Stimulated activated CD8-positive, alpha-beta memory T cell treated with anti-CD3 and anti-CD28 coated beads, Interleukin-4, amount 100 ng/mL, for 1 hour (primary cell): ENCODE measurements at places on chromosomes 12 and 14.

GRCh38 chr12:67091204-67091603, 178.0 kb upstream of the CAND1 start:
- no peak for DNase-seq

DNA sequence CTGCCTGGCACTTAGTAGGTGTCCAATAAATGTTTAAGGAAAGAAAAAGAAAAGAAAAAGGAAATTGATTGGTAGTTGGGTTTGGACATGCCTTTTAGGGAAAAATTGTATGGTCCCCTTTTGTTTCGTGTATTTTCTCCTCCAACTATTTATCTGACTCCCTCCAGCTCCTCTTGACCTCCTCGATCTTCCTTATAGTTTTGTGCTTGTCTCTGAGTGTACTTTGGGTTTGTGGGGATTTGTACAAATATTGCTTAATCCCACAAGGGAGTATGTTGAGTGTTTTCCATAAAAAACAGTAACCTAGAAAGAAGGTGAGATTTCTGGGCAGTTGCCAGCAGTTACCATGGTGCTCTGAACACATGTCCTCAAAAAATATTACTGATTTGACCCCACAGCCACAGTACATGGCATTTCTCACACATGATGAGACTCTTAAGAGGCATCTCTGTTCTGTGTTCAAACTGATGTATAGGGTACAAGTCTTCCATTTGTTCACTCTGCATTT, 15.7 kb downstream of the PLEKHG7 start:
- no peak for DNase-seq

- DNase-seq = no peak
Measured at GRCh38 chr14:77022236-77022852, 6.2 kb downstream of the IRF2BPL start.

DNA sequence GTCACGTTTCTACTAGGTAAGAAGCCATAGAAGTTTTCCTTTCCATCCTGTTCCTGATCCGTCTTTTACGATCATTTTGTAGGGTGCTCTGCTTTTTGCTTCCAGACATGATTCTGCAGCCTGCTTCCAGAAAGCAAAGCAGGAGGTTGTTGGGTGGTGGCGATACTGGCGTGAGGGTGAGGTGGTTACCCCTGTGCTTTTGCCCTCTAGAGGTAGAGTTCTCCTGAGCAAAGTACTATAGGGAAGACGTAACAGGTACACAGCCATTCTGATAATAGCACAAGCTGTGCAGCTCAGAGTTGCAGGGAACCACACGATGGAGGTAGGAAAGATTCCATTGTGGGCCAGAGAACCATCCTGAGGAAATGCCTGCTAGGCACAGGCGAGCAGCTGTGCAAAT, 186.0 kb downstream of the PAH start:
- no peak for DNase-seq

DNA sequence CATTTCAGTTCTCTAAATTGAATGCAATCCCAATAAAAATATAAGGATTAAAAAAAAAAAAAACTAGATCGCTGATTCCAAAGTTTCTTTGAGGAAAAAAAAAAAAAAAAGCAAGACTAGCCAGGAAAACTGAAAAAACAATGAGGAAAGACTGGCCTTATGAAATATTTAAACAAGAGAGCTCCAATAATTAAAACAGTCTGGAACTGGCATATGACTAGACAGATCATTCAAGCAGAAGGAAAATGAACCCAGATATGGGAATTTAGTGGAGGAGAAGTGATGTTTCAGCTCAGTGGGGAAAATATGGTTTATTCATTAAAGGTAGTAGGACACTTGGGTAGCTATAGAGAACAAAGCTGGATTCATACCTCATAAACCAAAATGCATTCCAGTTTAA, 42.0 kb upstream of the TBC1D15 start:
- no peak for DNase-seq

GRCh38 chr14:105390849-105391500, 7.4 kb upstream of the TEX22 start:
- DNase-seq = no peak

DNA sequence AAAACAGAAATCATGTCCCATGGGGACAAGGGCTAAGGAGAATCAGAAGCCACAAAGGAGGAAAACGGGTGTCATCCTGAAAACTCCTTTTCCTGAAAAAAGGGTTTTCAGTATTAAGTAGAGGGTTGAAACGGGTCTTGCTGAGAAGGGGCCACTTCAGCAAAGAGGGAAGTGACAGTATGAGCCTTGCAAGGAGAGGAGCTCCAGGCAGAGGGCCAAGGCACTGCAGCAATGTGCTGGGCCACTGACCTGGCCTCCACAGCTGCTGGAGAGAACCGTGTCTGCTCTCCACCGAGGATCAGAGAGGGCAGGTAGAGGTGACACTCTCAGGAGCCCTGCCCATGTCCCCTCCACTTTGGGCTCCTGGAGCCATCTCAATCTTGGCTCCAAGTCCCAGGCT, 103.3 kb downstream of the NCOR2 start:
- DNase-seq = no peak

- no peak for DNase-seq
Measured at GRCh38 chr12:79283364-79283763, 407.4 kb downstream of the PAWR start.

DNA sequence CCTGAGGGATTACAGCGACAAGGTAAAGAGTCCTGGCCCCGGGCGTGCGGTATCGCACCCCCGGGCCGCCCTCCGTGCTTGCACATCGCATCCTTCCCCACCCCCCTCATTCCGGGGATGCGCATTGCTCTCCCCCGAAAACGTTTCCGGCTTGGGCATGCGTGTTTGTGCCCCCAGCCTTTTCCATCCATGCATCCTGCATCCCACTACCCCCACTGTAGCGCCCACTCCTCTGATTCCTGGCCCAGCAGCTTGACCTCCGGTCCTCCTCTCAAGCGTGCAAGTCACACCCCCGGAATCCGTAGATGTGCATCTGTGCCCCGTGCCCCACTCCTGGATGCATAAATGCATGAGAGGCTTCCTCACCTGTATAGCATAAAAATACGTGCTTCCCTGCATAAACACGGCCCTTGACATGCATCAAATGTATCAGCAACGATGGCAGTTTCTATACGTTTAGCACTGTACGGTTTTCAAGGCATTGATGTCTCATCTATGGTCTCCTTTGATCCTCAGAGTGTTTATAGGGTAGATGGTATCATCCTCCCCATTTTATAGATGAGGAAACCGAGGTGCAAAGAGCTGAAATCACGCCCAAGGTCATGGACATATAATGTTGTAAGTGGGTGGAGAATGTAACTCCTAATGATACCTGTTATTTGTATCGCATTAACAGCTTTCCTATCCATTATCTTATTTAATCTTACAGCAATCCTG, 484 bp downstream of the RIC8B start:
- no peak for DNase-seq

GRCh38 chr12:84172823-84173424, 739.7 kb downstream of the SLC6A15 start:
- DNase-seq = no peak

- DNase-seq = no peak
Measured at GRCh38 chr12:117277875-117278274, 83.6 kb downstream of the NOS1 start.

DNA sequence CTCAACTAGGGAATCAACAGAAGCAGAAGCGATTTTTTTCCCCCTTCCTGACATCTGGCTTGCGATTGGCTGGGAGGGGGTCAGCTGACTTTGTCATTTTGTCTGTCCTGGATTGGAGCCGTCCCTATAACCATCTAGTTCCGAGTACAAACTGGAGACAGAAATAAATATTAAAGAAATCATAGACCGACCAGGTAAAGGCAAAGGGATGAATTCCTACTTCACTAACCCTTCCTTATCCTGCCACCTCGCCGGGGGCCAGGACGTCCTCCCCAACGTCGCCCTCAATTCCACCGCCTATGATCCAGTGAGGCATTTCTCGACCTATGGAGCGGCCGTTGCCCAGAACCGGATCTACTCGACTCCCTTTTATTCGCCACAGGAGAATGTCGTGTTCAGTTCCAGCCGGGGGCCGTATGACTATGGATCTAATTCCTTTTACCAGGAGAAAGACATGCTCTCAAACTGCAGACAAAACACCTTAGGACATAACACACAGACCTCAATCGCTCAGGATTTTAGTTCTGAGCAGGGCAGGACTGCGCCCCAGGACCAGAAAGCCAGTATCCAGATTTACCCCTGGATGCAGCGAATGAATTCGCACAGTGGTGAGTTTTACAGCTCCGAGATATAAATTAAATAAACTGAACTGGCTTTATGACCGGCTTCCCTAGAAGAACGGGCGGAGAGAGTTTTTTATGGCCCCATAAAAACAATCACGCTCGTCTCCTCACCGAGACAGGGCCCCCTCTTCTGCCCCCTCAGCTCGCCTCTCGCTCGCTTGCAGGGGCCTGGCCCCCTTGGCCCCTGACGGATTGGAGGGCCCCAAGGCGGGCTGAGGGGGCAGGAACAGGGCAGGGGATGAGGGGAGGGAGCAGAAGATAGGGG, at the start of gene HOXC6:
Gene HOXC6, plus strand, starts transcription at position 127 of the 888 bp plus-strand sequence. Its CDS starts 82 bp downstream, at position 209.
- DNase-seq = no peak

DNA sequence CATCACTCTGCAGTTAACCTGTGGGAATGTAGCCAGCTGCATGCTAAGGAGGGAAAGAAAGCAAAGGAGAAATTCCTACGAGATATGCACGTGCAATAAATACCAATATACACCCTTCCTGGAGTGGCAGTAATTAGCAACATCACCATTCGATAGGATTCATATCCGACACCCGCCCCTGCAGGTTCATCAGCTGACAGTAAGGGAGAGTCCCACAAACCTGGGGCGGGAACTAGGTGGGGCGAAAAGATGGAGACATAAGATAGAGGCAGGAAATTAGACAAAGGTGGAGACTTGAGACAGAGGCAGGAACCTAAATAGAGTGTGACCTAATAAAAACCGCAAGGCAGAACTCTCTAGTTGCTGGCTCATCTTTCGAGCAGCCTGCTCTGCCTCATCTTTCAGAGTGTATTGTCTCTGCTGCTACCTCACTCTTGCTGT, 51.6 kb downstream of the PLEKHG3 start:
- DNase-seq = peak; percentile 42

- DNase-seq = no peak
Measured at GRCh38 chr14:27886256-27886655, 880.3 kb upstream of the FOXG1 start.

DNA sequence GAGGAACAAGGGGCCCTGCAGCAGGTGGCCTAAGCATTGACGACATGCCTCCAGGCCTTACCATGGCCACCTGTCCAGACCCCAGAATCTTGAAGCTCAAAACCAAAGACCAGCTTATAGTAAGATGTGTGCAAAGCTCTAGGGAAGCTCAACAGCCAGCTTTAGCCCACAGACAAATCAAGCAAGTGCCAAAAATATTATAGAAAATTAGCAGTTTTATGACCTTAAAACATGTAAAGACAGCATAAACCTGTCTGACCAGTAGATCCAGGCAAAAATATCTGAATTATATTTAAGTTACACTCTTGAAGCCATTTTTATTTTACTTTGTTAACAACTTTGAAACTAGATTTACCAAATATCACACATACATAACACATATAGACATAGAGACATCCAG, 90.6 kb downstream of the TXNDC16 start:
- no peak for DNase-seq

GRCh38 chr14:38646391-38646790, 390.5 kb upstream of the CLEC14A start:
- DNase-seq = no peak

GRCh38 chr14:23621204-23621931, 14.8 kb upstream of the DHRS2 start:
- no peak for DNase-seq

GRCh38 chr14:69449216-69449615, 35.3 kb upstream of the PLEKHD1 start:
- DNase-seq = no peak

DNA sequence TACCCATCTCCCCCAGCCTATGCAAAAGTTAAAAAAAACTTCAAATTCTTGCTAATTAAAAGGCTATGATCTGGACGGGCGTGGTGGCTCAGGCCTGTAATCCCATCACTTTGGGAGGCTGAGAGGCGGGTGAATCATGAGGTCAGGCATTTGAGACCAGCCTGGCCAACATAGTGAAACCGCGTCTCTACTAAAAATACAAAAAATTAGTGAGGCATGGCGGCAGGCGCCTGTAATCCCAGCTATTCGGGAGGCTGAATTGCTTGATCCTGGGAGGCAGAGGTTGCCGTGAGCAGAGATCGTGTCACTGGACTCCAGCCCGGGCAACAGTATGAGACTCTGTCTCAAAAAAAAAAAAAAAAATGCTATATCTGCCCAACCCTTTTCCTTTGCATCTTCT, 925.4 kb downstream of the GALC start:
- no peak for DNase-seq

DNA sequence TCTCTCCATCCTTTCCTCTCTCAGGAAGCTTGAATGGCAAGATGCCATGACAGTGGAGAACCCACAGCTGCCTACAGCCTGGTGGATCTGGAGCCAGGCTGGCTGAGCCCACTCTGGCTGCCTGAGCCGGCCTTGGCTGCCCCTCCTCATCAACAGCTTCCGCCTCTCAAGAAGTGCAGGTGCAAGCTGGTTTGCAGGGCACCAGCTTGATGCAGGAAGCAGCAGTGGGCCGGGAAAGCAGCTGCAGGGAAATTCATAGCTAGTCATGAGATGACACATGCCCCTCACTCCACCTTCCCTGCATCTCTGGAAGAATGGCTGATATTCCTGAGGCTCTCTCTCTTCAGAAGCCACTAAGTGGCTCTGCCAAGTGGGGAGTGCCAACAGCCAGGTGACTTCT, 289.1 kb downstream of the RPS29 start:
- no peak for DNase-seq

DNA sequence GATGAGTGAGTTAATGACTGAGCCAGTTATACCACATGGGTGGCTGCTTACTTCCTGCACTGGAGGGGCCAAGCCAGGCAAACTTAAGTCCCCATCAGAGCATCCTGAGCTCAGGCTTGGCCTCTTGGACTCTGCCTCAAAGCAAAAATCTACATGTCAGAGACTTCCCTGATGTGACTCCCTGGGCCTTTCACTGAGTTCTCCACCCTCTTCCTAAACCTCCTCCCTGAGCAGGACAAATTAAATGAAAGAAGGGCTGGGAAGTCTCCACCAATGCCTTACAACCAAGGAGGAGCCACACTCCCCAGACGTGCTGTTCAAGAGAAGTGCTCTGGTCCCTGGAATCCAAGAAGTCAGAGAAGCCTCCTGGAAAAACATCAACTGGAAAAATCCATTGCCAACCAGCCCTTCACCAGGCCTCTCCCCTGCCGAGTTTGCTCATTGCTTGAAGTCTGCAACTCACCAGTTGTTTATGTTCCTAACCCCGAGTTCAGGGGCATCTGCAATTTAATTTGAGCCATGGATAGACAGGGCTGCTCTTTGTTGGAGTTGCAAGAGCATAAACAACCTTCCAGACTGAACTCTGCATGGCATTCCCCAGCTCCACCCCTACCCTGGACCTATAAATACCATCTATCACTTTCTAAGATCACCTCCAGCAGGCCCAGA, 160.5 kb downstream of the ANO2 start:
- no peak for DNase-seq

- no peak for DNase-seq
Measured at GRCh38 chr14:35965400-35965799, 139.3 kb downstream of the BRMS1L start.
